Effector memory CD4-positive, alpha-beta T cell (primary cell): ENCODE measurements at places on chromosomes 6 and 20.

DNA sequence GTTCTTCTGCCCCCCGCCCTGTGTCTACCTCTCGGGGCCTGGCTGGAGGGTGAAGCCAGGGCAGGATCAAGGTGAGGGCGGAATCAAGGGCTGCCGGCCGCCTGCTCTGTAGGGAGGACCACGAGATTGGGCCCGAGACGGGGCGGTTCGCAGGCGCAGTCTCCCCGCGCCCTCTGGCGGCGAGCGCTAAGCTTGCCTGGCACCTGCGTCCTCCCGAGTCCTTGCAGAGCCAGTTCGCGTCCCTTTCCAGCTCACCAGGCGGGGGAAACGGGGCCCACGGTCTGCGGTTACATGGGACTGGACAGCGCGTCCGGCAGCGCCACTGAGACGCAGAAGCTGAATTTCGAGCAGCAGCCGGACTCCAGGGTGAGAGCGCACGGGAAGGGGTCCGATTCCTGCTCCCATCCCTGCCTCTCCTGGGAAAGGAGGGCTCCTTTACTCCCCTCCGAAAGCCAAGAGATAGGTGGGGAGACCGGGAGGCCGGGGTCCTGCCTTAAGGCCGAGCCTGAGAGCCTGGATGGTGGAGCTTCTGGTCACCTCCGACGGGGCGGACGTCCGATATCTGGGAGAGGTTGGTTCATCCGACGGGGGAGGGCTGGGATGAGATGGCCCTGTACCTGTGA is 3.6 kb upstream of the MATN4 start:
- no peak for DNase-seq

DNA sequence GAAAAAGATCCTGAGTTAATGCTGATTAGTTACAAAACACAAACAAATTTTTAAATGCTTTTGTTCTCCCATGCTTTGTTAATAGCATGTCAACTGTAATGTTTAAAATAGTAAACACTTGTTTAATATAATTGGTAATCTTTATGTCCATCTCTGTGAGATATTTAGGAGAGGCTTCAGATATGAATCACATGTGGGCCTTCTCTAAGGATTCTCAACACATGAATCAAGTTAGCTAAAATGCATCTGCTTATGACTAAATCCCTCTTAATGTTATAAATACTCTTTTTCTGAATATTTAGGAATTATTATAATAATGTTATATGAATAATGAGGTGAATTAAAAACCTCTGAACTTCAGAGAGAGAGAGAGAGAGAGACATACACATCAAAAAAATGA is 345.9 kb upstream of the MANEA start:
- no peak for DNase-seq

DNA sequence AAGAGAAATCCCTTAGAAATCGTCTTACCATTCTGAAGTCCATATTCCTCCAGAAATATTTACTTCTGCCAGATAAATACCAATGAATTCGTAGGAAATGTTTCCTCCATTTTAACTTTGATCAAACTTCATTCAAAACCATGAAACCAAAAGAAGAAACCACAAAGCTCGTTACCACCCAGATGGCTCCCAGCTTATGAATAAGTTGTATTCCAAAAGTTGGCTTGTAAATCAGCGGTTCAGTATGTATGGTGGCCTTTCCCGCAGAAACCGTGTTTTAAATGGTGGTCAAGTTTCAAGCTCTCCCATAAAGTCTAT is 73.6 kb upstream of the RIPOR2 start:
- no peak for DNase-seq

DNA sequence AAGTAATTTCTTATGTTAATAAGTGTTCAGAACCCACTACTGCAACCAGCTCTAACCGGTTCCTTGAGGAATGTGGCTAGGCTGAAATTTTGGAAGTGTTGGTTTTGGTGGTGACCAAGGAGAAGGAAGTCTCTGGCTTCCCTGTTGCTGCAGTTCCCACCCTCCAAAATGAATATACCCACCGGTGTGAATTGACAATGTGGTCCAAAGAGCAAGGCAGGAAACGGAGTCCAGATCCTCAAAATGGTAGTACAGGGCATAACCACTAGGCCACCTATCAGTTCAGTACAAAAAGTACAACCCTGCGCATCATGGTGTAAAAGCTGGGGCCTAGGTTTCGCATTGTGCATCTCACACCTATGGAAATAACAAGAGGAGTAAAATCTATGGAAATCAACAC is 2.8 kb downstream of the ADNP start:
- no peak for DNase-seq

DNA sequence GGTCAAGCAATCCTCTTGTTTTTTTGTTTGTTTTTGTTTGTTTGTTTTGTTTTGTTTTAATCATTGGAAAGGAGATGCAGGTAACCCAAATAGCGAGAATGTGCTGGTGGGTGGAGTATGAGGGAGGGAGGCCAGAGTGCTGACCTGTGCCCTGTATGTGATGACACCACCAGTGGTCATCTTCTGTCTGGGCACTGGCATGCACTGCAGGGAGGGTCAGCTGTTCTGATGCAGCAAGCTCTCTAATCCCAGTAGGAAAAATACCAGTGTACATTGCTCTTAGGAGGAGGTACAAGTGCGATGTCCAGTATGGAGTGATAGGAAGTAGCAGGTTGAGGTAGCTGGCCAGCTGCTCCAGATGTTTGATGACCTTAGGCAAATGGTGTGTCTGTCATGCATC is 2.9 kb upstream of the CST1 start:
- DNase-seq: no peak

DNA sequence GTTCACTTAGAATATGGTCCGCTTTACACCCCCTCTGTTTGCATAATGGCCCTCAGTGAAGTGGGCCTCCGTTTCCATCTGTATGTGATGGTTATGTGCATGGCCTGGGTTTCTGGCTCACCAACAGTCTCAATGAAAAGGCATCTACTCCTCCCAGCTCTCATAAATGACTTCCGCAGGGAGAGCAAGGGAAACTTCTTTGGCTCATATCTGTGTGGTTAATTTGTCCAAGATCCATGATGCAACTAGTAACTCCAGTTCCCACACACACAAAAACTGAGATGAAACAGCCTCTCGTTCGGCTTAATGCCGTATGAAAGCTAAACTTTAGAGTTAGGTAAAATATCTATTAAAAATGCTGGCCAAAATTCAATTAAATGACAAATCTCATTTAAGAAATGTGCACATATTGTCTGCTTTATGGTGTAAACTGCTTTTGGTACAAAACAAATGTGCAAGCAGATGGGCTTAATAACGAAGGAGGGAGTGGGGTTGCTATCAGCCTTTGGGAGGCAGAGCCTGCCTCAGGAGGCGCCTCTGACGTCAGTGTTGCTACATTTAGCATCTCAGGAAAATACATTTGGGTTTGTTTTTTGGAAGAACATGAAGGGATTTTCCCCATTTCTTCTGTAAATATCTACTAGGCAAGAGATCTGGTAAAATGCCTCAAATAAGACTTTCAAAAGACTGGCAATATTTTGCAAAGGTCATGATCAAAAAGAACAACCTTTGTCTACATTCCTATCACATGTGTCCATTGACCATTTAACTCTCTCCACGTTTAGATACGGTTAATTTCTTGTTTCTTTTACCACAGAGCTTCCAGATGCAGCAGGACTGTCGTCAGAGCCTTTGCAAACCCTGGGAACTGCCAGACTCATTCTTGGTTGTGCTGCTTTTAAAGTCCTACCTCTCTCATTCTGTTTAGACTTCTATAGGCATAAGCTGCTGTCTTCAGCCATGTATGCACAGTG is 96.8 kb downstream of the ARMC2 start:
- DNase-seq: no peak

GRCh38 chr20:23601715-23602114 is 4.0 kb downstream of the CST9 start:
- no peak for DNase-seq

DNA sequence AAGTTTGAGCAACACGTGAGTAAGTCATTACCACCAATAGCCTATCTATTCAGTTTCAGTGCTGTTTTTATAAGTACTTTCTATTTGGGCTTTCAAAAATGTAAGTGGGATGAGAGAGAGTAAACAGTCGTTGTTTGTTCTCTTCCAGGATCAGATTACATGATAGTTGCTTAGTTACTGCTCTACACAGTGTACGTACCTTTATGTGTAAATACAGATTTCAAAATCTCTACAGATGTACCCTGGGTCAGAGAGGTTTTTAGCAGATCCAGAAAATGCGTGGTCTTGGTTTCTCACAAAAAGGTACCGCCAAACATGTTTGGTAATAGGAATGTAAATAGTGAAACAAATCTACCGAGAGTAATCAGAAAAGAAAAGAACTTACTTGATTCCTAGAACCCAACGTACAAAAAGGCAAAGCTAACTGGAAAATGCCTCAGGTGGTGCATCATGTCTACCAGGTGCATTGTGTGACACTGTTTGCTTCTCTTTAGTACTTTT is 421.1 kb downstream of the BCKDHB start:
- no peak for DNase-seq

DNA sequence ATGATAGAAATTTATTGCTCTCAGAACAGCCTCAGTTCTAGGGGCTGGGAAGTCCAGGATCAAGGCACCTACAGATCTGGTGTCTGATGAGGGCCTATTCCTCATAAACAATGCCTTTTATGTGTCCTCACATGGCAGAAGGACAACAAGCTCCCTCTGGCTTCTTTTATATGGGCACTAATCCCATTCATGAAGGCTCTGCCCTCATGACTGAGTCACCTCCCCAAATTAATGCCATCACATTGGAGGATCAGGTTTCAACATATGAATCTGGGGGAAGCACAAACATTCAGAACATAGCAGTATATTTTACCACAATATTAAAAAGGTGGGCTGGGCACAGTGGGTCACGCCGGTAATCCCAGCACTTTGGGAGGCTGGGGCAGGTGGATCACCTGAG is 58.5 kb upstream of the CCN6 start:
- DNase-seq: no peak

DNA sequence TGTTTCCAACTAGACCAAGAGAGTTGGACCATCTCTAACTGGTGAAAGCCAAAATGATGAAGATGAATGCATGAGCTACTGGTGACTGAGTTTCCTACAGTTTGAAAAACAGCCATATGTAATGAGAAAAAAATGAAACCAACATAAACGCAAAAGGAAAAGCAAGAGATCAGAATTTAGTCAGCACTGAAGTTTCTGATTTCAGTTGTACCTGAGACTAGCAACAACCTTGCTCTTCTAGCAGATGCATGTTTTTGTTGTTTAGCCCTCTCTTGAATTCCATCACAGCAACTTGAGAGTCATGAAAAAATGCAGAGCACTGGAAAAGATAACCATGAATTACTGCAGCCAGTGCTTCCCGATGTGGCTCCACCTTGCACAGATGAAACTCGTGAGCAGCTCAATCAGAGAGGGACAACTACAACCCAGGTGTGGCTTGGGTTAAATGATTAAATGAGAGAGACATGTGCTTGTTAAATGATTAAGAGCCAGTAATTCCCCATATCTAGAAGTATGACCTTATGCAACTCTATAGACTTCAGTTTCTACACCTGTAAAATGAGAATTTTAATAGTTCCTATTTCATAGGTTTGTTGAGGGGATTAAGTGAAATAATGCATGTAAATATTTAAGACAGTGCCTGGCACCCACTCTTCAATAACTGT is 104.8 kb downstream of the ELOVL4 start:
- DNase-seq: no peak

DNA sequence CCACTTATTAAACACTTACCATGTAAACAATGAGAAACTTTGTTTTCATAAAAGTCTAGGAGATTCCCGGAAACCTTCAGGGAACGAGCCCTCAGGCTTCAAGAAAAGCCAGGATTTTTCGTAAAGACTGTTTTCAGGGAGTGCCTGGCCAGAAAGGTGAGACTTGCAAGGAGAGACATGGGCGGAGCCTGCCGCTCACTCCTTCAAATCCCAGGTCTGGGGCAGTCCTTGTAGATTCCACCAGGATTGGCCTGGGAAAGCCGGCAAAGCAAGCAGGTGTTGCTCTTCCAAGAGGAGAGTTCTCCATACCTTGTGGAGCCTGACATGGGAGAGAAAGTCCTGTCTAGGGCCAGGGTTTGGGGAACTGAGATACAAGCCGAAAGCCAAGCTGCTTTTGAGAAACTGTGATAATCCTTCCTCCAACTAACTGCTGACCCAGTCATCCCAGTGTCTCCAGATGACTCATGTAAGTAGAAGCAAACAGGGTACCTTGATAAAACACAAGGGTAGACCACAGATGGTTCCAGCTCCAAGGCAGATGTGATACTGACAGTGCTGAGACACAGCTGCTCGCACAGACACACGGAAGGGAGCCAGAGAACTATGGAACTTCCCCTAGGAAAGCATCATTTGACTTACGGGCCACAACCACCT is 69.4 kb upstream of the NAA20 start:
- DNase-seq: no peak

DNA sequence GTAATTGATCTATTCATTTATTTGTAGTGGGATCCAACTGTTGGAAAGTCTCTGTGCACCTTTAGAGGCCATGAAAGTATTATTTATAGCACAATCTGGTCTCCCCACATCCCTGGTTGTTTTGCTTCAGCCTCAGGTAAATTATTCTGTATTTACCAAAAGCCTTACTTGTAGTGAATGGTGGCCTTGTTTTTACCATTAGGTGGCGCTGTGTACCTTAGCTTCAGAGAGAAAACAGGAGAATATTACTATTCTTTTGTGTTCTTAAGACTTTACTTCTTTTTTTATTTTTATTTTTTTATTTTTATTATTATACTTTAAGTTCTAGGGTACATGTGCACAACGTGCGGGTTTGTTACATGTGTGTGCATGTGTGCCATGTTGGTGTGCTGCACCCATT is 23.7 kb downstream of the PEX7 start:
- no peak for DNase-seq

GRCh38 chr6:111228094-111228493 is 140.8 kb downstream of the SLC16A10 start:
- DNase-seq: no peak

DNA sequence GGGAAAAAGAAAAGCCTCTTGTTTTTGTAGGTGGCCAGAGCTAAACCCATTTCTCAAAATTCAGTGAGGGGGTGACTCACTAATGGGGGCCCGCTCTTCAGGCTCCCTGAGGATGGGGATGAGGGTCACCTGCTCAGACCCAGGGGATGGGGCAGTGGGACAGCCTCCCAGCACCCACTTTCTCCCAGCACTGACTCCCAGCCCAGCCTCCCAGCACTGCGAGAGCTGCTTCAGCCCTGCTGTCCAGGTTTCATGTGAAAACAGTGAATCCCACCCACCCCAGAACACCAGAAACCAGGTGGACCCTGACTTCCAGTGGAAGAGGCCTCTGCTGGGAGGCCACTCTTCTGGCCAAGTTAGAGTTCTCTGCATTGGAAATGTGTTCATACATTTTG is 362.6 kb downstream of the CDH4 start:
- no peak for DNase-seq

DNA sequence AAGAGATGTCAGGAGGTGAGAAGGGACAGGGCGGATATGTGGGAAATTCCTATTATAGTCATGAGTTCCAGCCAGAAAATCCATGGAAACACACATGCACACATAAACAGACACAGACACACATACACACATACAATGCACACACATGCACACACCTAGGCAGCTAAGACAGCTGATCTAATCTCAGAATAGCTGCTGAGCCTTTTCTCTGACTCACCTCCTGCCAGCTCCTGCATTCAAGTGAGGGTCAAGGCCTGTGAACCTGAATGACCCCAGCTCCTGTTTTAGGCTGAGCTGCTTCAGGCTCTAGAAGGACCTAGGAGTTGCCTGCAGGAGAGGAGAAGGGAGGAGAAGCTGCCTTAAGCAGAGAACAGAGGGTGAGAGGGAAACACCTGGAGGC is 21.6 kb upstream of the RAET1L start:
- no peak for DNase-seq
